ENCODE measurements at places on chromosomes 6 and 20.

DNA sequence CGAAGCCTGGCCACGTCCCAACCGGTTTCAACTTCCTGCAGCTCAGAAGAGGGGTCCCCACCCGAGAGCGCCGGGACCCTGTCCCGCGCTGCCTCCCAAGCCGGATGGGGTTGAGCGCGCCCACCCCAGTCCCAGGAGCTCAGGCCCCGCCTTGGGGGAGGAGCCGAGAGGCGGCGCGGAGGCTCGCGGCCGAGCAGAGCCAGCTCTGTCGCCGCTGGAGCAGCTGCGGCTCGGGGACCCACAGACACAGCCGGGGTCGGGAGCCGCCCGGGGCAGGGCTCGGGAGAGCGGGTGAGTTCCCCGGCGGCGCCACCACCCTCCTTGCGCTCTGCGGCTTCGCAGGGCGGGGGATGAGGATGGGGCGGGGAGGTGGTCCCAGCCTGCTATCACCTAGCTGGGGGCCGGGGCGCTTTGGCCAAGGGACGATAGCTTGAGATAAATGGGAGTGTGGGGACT lies at the start of gene PPP1R16B:
Gene PPP1R16B (plus strand): TSS at position 196 of the 456 bp plus-strand sequence. CDS start 30,229 bp downstream, outside the sequence.
- DNase-seq: peak; percentile 59

GRCh38 chr6:25202504-25202903 lies 76.7 kb upstream of the CARMIL1 start:
- no peak for DNase-seq

DNA sequence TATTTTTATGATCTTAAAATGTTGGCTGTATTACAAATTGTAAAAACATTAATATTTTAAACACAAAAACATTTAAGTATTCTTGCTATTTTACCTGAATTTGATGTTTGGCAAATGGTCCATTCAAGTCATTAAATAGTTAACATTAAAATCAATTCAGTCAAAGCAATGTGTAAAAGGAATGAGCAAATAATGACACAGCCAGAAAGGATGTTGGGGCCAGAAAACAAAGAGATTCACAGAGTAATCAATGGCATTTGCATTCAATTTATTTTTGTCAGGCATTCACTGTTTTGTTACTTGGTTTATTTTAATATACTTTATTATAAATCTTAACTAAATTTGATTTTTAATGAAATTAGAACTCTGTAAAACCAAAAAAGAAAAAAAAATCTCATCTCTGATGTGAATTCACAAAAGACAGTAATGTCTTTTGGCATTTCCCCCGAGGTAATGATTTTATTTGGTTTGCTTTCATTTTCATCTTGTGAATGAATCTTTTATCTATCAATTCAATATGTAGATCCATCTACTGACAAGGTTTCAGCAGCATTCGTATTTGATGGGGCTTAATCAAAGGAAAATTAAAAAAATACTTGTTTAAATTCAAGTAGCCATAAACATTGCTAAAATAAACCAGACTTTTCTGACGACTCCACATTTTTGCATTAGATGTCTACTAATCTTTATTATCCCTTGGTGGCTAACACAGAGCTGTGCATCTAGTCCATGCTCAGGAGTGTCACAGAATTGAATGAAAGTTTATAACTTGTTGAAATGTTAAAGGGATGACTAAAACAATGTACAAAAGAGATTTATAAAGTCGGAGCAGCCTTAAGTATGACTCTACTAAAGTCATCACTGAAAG lies 866.7 kb upstream of the GJE1 start:
- no peak for DNase-seq

- DNase-seq: no peak
Measured at GRCh38 chr6:48449002-48449401, 338.0 kb upstream of the PTCHD4 start.

GRCh38 chr6:139371421-139372203 lies 2.8 kb downstream of the CITED2 start:
- no peak for DNase-seq

DNA sequence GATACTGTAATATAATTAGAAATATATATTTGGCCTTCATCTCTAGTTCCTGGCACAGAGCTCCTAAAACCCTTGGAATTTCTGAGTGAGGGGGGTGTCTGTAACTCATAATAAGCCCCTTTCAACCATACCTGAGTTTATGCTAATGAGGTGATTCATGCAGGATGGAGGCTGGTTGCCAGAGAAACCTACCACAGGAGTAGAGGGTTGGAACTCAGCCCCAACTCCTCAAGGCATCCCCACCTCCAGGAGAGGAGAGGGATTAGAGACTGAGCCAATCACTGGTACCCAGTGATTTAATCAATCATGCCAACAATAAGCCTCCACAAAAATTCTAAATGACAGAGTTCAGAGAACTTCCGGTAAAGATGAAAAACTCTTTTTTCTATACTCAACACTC lies 17.5 kb downstream of the UQCC1 start:
- no peak for DNase-seq

DNA sequence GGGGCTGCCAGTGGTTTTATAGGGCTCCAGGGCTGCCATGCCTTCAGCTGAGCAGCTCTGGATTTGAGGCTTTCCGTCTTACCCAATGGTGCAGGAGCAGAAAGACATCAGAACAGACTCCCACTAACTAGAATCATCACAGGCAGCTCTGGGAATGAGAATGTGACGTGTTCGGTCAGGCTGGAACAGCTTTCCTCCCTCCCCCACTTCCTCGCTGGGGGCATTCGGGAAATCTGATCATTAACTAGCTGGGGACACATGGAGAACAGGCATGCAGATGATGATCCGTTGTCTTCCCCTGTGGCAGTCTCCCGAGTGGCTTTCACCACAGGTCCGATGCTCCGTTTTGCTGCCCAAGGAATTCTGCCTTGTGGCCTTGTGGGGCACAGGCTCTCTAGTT lies 5.5 kb upstream of the MTG2 start:
- DNase-seq: no peak

GRCh38 chr6:43248791-43249190 lies 5.5 kb downstream of the TTBK1 start:
- DNase-seq: no peak

GRCh38 chr6:105370351-105370750 lies 32.5 kb downstream of the PREP start:
- DNase-seq: no peak
